ENCODE measurements at places on chromosomes 16 and 17. TPM values are rescaled to one million over a fixed set of nuclear protein-coding genes. Genes with fewer than 3 reads are reported as not detected.

Gene PPL
- 50.5 TPM for total RNA-seq

Gene SLC13A2
- total RNA-seq: not detected

GRCh38 chr17:16873174-16874035 is 98.5 kb downstream of the TNFRSF13B start:
- no peaks in the 10 kb centered on the region for H3K4me1 ChIP-seq
- no peaks in the 10 kb centered on the region for H3K36me3 ChIP-seq
- no peak for DNase-seq
- H3K4me3 ChIP-seq: no peak overlapping the region
- no peak overlapping the region for H3K27ac ChIP-seq

Gene MYH8
- total RNA-seq: not detected

Gene GUCY2D
- total RNA-seq: not detected

GRCh38 chr16:69276148-69277115 is 34.7 kb upstream of the VPS4A start:
- no peaks in the 10 kb centered on the region for H3K36me3 ChIP-seq
- DNase-seq: peak; percentile 99
- H3K27me3 ChIP-seq: no peaks in the 10 kb centered on the region
- H3K4me3 ChIP-seq: peak overlapping the region; percentile 7
- peaks cover 23% of the 10 kb centered on the region for H3K4me1 ChIP-seq

DNA sequence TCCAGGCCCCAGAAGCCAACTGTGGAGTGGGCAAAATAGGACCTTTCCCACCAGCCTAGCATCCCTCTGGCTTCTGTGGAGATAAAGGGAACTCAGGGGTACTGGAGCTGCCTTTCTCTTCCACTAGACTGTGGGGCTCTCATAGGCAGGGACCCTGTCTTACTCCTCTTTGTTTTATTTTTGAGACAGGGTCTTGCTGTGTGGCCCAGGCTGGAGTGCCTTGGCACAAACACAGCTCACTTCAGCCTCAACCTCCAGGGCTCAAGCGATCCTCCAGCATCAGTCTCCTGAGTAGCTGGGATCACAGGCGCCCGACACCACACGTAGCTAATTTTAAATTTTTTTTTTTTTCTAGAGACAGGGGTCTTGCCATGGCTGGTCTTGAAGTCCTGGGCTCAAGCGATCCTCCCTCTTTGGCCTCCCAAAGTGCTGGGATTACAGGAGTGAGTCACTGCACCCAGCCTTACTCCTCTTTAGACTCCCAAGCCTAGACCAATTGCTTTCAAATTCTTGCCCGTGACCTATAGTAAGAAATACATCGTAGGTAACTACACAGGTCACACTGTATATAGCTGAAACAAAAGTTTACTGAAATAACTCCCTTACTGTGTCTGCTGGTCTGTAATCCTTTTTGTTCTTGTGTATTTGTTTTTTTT is 2.6 kb downstream of the RAI1 start:
- H3K36me3 ChIP-seq: peaks cover 4% of the 10 kb centered on the region
- peak overlapping the region; percentile 92 for H3K27ac ChIP-seq
- peaks cover 25% of the 10 kb centered on the region for H3K4me1 ChIP-seq
- peak overlapping the region; percentile 61 for H3K4me3 ChIP-seq

Gene C17orf67
- 1.7 TPM for total RNA-seq

Gene PRR35
- not detected for total RNA-seq

- no peak overlapping the region for H3K4me3 ChIP-seq
- no peak for DNase-seq
- H3K4me1 ChIP-seq: peaks cover 4% of the 10 kb centered on the region
Measured at GRCh38 chr16:4082474-4083044, 33.7 kb downstream of the ADCY9 start.

Gene CMTM1
- 1.5 TPM for total RNA-seq

- H3K27ac ChIP-seq: peak overlapping the region; percentile 97
- DNase-seq: no peak
- H3K27me3 ChIP-seq: no peaks in the 10 kb centered on the region
Measured at GRCh38 chr16:66933776-66934137, 445 bp downstream of the CIAO2B start.

Gene PRCD
- total RNA-seq: 4.3 TPM

DNA sequence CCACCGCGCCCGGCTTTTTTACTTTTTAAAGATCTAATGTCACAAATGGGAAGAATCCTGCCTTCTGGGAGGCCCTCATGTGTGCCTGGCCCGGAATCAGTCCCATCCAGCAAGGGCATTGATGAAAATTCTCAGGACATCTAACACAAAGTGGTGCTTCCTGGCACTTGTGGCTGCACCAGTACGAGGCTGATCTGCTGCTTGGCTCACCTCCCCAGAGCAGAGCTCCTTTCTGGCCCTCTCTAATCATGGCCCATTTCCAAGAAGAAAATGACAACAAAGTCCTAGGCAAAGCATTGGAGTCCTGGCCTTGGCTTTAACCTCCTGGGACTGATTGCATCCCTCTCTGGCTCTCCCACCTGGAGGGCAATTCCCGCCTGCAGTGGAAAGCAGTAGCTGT is 50.7 kb upstream of the SIAH1 start:
- H3K4me3 ChIP-seq: no peak overlapping the region
- peaks cover 3% of the 10 kb centered on the region for H3K4me1 ChIP-seq
- no peak for DNase-seq
- no peak overlapping the region for H3K27ac ChIP-seq
- peaks cover 5% of the 10 kb centered on the region for H3K27me3 ChIP-seq

GRCh38 chr17:76715496-76715830 is 4.7 kb upstream of the MXRA7 start:
- peak overlapping the region; percentile 95 for H3K27ac ChIP-seq
- DNase-seq: no peak
- H3K27me3 ChIP-seq: no peaks in the 10 kb centered on the region
- peaks cover 16% of the 10 kb centered on the region for H3K36me3 ChIP-seq
- peaks cover 22% of the 10 kb centered on the region for H3K4me1 ChIP-seq

Gene SLC12A3
- total RNA-seq: not detected

DNA sequence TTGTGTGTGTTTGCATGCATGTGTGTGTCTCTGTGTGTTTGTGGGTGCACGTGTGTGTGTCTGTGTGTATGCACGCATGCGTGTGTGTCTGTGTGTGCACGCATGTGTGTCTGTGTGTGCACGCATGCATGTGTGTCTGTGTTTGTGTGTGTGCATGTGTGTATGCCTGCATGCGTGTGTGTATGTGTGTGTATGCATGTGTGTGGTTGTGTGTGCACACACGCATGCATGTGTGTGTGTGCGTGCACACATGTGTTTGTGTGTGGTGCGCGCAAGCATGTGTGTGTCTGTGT is 239.9 kb upstream of the TNRC6C start:
- no peak for DNase-seq
- no peaks in the 10 kb centered on the region for H3K4me1 ChIP-seq
- no peaks in the 10 kb centered on the region for H3K36me3 ChIP-seq
- H3K27ac ChIP-seq: no peak overlapping the region
- H3K4me3 ChIP-seq: no peak overlapping the region
- H3K27me3 ChIP-seq: no peaks in the 10 kb centered on the region

DNA sequence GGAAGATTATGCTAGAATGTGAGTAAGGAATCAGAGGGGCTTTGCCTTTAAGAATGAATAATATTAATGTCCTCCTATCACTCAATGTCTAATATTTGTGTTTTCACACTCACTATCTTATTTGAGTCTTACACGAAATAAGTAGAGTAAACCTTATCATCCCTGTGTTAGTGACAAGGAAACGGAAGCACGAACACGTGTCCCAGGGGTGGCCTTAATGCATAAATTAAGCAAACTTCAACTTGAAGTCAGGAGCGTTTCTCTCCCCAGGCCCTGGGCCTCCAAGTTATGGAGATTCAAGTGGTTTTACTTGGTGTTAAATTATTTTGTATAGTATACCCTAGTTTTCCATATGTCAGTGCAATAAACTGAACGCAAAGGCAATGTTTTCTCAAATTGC is 96.0 kb downstream of the WDR59 start:
- H3K4me1 ChIP-seq: no peaks in the 10 kb centered on the region
- peaks cover 2% of the 10 kb centered on the region for H3K36me3 ChIP-seq
- no peak overlapping the region for H3K4me3 ChIP-seq
- no peaks in the 10 kb centered on the region for H3K27me3 ChIP-seq
- DNase-seq: no peak

DNA sequence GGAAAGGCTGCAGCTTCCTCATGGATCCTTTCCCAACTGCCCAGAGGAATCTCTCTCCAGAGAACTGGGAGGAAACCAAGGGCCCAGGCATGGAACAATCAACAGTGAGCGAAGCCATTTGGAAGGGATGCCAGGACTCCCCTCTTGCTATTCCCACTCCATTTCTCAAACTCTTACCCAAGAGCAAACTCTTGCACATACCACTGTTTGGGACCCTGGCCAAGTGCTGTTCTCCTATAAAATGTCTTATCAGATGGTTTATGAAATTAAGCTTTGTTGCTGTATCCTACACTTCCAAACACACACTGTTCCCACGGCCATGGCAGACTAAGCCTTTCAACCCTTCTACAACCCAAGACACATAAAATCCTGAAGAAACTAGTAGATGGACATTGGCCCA is 48.3 kb upstream of the AXIN2 start:
- H3K27me3 ChIP-seq: no peaks in the 10 kb centered on the region
- no peaks in the 10 kb centered on the region for H3K36me3 ChIP-seq
- no peaks in the 10 kb centered on the region for H3K4me1 ChIP-seq

DNA sequence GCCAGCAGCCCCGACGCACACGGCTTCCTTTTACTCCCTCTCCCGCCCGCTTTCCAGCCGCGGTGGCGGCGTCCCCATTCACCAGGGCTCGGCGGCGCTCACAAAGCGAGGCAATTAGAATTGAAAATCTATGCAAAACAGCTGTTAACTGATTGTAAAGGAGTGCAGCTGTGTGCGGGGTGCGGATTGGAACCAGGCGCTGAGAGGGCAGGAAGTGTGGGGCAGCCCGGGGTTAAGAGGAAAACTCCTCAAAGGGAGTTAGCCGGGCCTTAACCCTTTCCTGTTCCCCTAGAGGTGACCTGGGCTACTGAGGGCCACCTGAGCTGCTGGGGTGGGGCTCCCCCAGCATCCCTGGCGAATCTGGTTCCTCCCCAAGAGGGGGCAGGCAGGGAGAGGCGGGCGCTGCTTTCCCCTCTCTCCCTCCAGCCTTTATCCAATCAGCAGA is 5.8 kb upstream of the GSE1 start:
- no peak overlapping the region for H3K4me3 ChIP-seq
- H3K27ac ChIP-seq: no peak overlapping the region
- no peaks in the 10 kb centered on the region for H3K36me3 ChIP-seq
- peaks cover 17% of the 10 kb centered on the region for H3K4me1 ChIP-seq
- peak; percentile 27 for DNase-seq
- no peaks in the 10 kb centered on the region for H3K27me3 ChIP-seq

Gene CACNG4
- not detected for total RNA-seq

Gene CNTNAP4
- total RNA-seq: not detected

Gene FOXJ1
- not detected for total RNA-seq

- no peak for DNase-seq
- H3K27me3 ChIP-seq: no peaks in the 10 kb centered on the region
- no peaks in the 10 kb centered on the region for H3K4me1 ChIP-seq
Measured at GRCh38 chr17:1289695-1290094, 10.2 kb downstream of the TRARG1 start.

GRCh38 chr17:20280051-20280450 is 187.3 kb downstream of the LGALS9B start:
- no peaks in the 10 kb centered on the region for H3K4me1 ChIP-seq
- H3K27me3 ChIP-seq: no peaks in the 10 kb centered on the region
- no peak for DNase-seq
- H3K27ac ChIP-seq: no peak overlapping the region
- H3K4me3 ChIP-seq: no peak overlapping the region

Measured in fibroblast of lung (primary cell).